ENCODE measurements at places on chromosomes 5 and 9.

GRCh38 chr5:170632266-170632984, 128.6 kb downstream of the KCNIP1 start:
- DNase-seq: no peak

DNA sequence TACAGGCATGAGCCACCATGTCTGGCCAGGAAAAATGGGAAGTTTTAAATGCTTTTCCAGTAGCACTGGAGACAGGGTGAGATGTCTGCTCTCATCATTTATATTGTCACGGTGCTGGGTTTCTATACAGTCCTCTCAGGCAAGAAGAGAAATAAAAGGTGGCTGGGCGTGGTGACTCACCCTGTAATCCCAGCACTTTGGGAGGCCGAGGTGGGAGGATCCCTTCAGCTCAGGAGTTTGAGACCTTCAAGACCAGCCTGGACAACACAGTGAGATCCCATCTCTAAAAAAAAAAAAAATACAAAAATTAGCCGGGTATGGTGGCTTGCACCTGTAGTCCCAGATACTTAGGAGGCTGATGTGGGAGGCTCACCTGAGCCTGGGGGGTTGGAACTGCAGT, 4.8 kb upstream of the GRIN1 start:
- no peak for DNase-seq

GRCh38 chr5:122576256-122577016, 198.4 kb upstream of the SNX2 start:
- no peak for DNase-seq

DNA sequence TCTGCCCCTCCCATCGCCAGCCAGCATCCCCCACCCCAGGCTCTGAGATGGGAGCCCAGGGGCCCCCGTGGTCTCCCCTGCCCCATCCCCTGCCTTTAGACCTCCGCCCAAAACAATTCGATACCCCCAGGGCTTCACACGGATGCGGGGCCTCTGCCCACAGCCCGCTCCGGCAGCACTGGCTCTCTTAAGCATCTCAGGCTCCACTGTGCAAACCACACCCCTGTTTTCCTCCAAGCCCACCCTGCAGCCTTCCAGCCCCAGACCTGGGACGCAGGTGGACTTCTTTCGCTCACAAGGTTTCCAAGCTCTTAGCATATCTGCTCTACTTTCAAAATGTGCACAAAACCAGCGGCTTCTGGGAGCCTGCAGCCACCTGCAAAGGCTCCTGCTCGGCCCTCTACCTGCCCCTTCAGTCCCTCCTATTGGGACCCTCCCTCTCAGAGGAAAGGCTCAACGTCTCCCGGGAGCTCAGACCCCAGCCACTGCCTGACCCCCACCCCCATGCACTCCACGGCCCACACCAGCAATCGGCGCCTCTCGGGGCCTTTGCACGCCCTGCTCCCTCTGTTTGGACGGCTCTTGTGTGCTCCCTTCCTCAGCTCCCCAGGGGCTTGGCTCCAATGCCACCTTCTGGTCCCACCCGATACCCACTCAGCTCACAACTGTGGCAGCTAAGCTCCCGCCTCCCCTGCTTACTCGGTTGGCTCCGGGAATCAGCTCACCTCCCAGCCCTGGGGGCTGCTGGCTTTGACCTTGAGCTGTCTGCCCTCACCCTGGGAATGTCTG, 918 bp upstream of the SLC9A3 start:
- DNase-seq: no peak

GRCh38 chr5:134394932-134395331, 16.7 kb downstream of the CDKN2AIPNL start:
- no peak for DNase-seq

DNA sequence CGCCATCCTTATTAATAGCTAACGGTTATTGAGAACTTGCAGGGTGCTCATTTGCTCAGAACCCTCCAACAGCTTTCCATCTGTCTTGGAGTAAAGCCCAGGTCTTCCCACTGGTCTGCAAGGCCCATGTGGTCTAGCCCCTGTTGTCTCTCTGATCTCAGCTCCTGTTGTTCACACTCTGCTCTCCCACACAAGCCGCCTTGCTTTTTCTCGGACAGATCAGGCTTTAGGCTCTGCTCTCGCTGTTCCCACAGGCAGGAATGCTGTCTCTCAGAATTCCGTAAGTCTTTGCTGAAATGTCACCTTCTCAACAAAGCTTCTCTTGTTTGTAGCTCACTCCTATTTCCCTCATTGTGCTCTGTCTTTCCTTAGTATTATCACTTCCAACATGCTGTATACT, 34.3 kb downstream of the GPR107 start:
- no peak for DNase-seq

DNA sequence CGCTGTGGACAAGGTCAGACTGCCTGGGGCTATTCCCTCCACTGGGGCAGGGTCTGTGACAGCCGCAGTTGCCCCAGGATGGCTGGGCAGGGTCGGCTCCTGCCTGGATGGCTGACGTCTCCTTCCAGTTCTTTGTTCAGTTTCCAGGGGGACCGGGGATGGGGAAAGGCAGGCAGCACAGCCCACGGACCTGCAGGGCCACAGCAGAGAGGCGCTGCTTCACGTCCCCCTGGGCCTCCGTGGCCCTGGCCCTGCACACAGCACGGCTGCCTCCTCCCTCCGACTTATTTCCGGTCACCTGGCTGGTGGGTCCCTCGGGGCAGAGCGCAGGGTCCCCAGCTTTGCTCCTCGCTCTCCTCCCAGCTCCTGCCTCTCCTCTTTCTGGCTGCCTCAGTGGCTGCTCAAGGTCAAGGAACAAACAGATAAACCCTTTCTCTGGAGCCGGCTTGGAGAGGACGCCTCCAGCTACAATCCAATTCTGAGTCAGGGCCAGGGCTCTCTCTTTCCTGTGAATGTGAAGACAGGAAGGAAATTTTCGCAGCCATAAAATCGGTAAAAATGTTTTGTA, 169.7 kb downstream of the C9orf50 start:
- DNase-seq: no peak

- no peak for DNase-seq
Observed at GRCh38 chr9:134887219-134887618, 6.6 kb downstream of the FCN2 start.

GRCh38 chr5:157266286-157267007, 524 bp downstream of the CYFIP2 start:
- DNase-seq: no peak

GRCh38 chr5:103262422-103262871, 3.9 kb downstream of the MACIR start:
- no peak for DNase-seq

DNA sequence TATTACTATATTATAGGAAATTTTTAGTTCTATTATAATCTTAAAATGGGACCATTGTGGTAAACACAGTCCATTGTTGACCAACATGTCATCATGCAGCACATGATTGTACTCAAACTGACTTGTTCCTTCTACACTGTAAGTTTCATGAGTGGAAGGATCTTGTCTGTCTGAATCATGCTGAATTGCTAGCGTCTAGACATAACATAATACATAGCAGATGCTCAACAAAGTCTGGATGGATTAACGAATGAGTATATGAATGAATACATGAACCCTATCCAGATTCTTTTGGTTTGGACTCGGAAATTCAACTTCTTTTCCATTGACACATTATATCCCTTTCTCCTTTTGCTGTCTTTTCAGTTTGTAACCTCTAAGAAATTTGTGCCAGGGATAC, 429.2 kb upstream of the SGCD start:
- DNase-seq: no peak

- DNase-seq: no peak
Observed at GRCh38 chr5:179923436-179923835, 15.7 kb upstream of the TBC1D9B start.

DNA sequence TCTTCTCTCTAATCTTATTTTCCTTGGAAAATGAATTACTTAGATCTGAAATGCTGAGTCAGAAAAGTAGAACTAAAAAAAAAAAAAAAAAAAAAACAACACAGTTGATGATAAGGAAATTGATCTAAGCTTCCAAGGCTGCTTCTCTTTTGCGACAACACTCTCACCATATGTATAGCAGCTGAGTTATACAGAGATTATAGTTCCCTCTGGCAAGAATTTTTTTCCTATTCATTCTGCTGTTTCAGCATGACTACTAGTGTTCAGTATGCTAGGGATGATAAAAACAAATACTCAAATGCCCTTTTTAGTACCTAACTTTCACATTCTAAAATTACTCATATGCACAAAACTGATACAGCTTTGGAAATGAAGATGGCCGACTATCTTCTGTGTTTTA, 267.3 kb downstream of the MLLT3 start:
- DNase-seq: no peak

GRCh38 chr9:98635374-98635773, 73.4 kb downstream of the GABBR2 start:
- DNase-seq: no peak

DNA sequence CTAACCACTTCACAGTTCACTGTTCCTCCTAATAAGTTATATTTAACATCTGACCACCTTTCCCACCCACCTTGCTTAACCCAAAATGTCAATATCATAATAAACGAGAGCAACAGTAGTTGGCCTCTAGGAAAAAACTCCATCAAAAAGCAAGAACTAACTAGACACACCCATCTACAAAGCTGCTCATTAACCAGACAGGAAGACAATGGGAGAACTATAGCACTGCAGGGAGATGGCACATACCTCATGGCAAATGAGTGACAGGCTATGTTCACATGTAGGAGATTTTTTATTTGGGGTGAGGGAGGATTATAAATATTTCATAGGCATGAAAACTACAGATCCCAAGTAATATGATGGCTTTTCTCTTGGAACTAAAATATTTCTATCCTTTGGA, 23.6 kb upstream of the CDK5RAP2 start:
- DNase-seq: no peak

DNA sequence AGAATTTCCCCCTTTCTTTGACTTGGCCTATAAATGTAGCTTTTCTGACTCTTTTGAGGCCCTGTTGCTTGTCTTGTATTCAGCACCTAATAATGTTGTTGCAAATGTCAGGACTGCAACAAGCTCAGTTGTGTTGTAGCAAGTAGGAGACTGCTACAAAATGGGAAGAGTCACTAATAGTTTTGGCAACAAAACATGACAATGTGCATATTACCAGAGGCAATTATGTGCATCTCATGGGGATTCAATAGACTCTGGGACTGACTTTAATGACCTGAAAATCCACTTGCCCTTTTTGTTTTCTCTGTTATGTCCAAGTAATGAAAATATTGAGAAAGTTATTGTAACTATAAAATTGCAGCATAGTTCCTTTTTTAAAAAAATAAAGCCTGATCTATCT, 368.4 kb downstream of the OSTF1 start:
- DNase-seq: no peak

DNA sequence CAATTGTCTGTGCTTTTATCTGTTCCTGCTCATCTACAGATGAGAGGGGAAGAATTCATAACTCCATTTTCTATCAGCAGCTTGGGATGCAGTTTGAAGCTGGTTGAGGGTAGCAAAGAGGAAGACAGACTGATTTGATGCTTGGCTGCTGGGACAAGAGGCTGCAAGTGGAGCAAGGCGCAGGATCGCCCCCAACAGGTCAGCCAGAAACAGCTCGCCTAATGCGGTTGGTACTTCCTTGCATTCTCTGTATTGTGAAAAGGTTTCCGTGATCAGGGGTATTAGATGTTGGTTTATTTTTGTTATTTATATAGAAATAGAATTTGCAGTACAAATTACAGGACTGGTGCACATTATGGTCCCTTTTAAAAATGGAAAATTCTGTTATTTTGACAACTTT, 40.6 kb downstream of the ZNF883 start:
- DNase-seq: no peak

All from activated CD8-positive, alpha-beta memory T cell treated with anti-CD3 and anti-CD28 coated beads for 1 hour (primary cell).